RWPE2 (cell line): ENCODE measurements at places on chromosomes 4 and X.

DNA sequence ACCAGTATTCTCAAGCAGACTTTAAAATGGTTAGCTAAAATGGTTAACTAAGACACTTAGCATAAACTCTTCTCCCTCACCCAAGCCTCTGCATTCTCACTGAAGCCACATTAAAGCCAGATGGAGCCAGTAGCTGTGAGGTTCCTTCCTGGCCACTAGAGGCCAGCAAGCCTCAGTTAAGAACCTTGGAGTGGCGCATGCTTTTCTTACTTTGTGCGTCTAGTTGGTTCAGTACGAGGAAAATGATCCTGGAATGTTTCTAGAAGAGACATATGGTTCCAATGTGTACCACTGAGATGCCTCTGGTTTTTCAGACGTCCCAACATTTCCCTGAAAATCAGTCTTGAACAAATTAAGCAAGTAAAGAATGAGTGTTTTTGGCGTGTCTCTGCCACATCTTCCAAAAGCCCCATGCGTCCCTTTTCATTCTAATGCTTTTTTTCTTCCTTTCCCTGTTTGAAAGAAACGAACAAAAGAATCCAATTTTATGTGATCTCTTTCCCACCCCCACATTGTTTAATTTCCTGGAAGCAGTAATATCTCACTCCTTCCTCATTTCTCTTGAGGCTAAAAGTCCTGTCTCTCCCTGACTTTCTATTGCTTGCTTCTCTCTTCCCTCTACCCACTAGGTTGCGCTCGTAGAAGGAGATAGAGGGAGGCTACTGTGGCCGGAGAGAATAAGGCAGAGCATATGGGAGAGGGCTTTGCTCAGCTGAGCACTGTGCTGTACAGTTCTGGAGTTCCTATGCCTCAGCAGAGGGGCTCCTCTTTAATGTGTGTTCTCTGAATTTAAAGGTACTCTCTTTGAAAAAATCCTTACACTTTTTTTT lies 82.9 kb upstream of the TAB3 start:
- DNase-seq, result no peak

GRCh38 chr4:17662694-17663093 lies 48.3 kb downstream of the MED28 start:
- DNase-seq, result no peak

GRCh38 chr4:13656569-13657405 lies 29.3 kb upstream of the BOD1L1 start:
- no peak for DNase-seq

DNA sequence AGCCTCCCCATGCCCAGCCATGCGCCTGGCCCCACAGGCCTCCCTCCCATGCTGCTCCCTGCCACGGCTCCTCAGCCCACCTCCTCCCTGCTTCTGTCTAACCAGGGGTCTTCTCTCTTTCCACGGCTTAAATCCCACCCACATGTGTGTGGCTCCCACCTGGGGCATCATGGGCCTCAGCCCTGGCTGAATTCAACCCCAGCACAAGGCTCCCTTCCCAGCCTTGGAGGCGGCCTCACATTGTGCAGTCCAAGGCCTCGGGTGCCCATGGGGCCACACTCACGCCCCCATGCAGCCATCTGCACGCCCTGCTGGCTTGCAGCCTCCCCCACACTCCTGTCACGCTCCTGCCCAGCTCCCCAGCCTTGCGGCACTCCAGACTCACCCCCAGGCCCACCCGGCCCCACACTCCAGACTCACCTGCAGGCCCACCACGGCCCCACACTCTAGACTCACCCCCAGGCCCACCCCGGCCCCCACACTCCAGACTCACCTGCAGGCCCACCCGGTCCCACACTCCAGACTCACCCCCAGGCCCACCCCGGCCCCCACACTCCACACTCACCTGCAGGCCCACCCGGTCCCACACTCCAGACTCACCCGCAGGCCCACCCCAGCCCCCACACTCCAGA lies 27.0 kb downstream of the MAEA start:
- DNase-seq, result no peak

DNA sequence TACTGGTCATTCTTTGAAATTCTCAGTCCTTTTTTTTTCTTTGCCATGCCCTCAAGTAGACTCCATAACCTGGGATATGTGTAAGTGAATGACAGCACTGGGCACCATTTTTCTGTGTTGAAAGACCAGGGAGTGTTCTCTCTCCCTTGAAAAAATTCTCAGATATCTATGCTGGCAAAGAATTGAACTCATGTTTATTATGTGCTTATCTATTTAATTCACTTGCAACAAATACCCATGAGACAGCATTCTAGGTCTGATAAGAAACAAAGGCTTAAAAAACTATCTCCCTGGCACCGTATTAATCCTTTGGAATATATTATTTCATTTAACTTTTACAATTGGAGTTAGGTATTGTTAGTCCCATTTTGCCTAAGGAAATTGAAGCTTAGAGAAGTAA lies 36.7 kb downstream of the LARP7 start:
- DNase-seq, result no peak

GRCh38 chr4:17781300-17782287 lies at the start of gene FAM184B:
TSS of gene FAM184B (minus strand) at chr4:17781621. CDS start at chr4:17781299, 322 bp downstream.
- no peak for DNase-seq

- DNase-seq, result no peak
These were observed 75.1 kb upstream of the MCF2 start for GRCh38 chrX:139783030-139783429.

DNA sequence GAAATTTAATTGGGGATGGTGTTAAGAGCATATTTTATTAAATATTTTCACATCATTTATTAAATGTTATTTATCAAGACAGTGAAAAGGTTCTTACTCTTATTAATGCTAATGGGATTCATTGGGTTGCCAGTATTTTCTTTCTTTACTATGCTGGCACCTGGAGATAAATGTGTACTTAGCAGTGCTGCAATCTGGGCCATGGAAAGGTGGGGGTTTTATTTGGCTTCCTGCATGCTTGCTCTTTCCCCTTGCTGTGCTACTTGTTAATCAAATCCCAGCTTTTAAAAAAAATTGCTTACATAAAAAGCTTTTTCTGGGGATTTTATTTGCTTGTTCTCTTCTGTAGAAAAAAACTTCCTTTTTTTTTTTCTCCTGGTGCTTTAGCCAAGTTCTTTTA lies 48.3 kb downstream of the ZAR1 start:
- DNase-seq, result no peak

DNA sequence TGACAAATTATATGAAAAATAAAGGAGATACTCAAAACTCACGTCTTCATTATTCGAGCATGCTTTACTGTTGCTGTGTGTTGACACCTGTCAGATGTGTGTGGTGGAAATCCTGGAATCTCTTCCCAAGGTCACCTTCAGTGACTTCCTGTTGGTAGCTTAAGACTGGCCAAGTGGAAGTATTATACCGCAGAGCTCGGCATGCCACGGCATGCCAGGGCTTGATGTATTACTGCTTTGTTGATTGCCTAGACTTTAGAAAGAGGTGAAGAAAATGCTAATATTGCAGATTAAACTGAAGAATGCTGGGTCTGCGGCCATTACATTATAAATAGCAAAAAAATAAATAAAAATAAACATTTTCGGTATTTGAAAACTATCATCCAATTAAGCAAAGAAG lies 4.6 kb downstream of the TREX2 start:
- DNase-seq, result no peak

GRCh38 chr4:139779691-139780090 lies 114.1 kb downstream of the MGST2 start:
- no peak for DNase-seq

- DNase-seq, result no peak
These were observed 17.6 kb downstream of the HS6ST2 start for GRCh38 chrX:132940727-132941327.

GRCh38 chrX:134144231-134144630 lies 92.8 kb upstream of the CCDC160 start:
- DNase-seq, result no peak

DNA sequence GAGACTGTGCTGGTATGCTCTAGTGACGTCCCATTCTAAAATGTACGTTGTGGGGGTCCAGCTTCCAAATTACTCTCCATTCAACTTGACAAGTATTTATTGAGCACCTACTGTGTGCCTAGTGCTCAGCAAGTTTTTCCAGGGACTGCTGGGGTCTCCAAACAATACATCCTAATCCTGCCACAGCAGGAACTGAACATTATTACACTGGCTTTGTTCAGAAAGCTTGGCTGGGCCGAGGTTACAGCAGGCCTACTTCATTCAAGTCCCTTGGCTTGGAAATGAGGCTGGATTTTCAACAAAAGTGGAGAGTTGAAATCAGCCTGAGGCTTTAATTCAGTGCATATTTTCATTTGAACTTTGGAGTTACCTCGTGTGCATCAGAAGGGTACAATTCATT lies 78.0 kb downstream of the GUCY2F start:
- DNase-seq, result no peak

DNA sequence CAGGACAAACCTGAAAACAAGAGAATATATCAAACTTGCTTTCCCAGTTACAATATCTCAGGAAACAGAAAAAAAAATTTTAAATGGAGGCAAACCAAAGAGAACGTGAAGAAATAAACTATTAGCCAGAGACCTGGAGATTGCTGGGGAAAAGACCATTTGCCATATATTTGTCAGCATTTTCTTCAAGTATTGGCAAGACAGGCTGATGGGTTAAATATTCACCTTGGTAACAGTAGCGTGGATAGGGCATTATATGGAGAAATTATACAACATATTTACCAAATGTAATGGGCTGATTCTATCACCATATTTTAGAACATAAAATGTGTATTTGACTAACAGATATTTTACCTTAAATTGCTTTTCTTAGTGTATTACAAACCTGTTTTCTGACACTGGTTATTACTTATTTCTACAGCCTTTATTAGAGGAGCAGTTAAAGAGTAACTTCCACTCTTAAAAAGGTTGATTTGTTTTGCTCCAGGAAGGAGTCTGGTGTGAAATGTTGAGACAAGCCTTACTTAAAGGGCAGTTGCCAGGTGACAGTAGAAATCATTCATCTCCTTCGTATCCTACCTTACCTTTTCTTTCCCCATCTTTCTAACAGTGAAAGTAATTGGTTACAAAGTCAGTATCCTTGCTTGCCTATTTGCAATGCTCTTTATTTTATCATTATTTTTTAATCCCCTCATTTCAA lies 575.5 kb downstream of the GBA3 start:
- DNase-seq, result no peak

- no peak for DNase-seq
These were observed 27.1 kb downstream of the DDX60L start for GRCh38 chr4:168453146-168453545.

- DNase-seq, result peak; percentile 15
These were observed 68.3 kb downstream of the CRMP1 start for GRCh38 chr4:5824635-5825034.

DNA sequence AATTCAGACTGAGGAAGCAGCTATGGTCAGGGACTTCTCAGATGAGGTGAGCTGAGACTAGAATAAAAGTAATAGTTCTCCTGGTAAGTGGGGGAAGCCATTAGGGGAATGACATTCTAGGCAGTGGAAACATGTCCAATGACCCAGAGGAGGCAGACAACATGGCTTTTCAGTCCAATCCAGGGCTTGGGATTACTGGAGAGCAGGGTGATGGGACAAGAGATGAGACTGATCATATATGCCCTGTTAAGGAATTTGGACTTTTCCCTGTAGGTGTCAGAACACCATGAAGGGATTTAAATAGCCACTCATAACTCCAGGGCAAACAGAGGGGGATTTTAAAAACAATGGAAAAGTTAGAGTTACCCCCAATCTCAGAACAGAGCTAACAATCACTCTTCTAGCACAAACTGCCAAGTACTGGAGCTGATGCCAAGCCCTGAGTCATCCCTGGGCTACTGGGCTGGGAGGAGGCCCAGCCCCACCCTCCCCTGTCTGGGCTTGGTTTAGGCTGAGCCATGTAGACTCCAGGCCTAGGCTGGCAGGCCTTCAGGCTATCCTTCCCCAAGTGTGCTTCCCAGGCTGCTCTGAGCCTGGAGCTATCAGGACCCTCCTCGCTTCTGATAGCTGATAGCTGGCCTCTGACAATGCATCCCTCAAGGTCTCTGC lies 22.7 kb upstream of the MSN start:
- peak; percentile 80 for DNase-seq

DNA sequence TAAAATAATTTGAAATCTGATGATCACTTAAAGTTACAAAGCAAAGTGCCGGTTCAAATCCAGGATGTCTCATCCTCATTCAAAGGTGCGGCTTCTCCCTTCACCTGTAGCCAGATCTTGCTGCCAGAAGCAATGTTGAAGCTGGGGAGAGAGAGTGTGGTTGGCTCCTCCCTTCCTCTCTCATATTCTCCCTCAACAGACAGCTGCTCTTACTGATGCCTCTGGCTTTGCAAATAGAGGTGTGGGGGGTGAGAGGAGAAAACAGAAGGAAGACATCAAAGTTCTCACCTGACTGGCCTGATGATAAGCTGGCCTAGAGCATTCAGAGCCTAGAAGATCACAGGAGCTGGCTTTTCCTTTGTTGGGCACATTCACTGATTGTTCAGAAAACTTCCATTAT lies 28.3 kb upstream of the BTC start:
- DNase-seq, result no peak

DNA sequence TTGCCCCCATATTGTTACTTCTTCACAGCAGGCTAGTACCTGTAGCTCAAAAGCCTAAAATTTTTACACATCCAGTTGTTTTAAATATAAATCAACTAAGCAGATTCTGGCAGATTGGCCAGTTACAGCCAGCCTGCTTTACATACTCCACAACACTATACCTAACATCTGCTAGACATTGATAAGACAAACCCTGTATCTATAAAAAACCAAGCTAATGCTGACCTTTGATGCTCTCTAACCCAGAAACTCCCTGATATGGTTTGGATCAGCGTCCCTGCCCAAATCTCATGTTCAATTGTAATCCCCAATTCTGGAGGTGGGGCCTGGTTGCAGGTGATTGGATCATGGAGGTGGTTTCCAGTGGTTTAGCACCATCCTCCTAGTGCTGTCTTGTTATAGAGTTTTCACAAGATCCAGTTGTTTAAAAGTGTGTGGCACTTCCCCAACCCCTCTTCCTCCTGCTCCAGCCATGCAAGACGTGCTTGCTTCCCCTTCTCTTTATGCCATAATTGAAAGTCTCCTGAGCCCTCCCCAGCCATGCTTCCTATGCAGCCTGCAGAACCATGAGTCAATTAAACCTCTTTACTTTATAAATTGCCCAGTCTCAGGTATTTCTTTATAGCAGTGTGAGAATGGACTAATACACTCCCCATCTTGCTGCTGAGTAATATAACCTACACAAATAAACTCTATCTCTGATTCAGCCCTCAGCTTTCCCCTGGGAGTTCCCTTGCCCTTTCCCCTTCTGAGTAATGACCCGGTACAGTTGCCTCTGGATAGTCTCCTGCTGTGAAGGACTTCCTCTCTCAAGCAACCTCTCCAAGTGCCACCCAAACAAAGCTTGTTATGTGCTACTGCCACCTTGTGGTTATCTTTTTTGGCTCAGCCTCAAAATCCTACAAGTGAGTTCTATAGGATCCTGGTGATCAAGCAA lies 39.6 kb downstream of the ZCCHC13 start:
- no peak for DNase-seq

GRCh38 chr4:21769404-21770147 lies 179.0 kb downstream of the KCNIP4 start:
- no peak for DNase-seq
